ENCODE measurements at places on chromosomes 16 and 17.
A peak's percentile ranks its signal among the peaks of the same experiment; 100 is the strongest.

DNA sequence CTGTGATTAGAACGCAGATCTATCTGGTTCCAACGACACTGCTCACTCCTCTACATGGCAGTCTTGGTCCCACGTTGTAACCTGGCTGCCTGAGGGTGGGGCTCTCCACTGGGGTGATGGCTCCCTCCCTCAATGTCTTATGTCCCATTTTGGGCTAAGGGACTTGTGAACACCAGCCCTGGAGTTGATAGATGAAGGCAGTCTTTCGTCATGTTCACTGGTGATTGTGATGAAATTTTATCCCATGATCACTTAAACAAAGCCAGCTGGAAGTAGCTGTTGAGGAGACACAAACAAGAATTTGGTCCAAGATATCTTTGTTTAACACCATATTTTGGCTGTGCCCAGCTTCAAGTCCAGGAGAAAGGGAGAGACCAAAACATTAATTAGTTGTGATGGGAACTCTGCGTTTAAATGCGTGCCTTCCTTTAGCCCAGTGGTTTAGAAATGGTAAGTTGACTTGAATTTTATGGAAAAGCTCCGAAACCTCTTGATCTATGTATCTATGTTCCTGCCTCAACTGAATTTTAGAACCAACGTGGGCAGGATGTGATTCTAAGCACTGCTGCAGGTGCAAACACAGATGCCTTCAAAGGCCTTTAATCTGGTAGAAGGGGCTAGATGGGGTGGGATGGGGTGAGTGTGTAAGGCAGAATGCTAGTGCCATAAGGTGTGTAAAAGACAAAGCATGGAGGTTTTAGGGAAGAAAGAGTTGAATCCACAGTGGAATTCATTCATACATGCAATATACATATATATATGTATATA, 186.8 kb upstream of the IRX3 start:
- H3K36me3 ChIP-seq = no peaks in the 10 kb centered on the region
- no peak for DNase-seq
- no peak overlapping the region for H3K4me3 ChIP-seq
- no peaks in the 10 kb centered on the region for H3K27me3 ChIP-seq
- no peaks in the 10 kb centered on the region for H3K4me1 ChIP-seq
- H3K27ac ChIP-seq = no peak overlapping the region

DNA sequence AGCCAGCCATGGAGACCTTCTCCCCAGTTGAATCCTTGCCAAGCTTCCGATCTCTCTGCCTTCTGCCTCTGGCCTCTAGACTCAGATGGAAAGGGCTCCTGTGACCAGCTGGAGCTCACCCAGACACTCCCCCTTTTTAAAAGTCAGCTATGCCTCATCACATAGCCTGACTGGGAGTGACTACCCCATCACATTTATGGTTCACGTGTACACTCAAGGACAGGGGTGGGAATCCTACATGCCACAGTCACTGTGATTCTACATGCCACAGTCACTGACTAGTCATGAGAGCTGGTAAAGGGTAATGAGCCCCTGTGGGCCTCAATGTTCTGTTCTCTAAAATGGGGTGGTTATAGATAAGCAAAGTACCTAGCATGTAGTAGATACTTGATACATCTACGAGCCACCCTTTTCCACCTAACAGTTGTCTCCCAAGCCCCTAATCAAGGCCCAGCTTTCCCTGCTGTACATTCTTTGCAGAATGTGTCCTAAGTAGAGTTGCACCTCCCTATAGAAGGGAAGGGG, 85.1 kb downstream of the RGS9 start:
- no peak overlapping the region for H3K4me3 ChIP-seq
- H3K27ac ChIP-seq = no peak overlapping the region
- H3K36me3 ChIP-seq = no peaks in the 10 kb centered on the region
- DNase-seq = no peak
- no peaks in the 10 kb centered on the region for H3K4me1 ChIP-seq

DNA sequence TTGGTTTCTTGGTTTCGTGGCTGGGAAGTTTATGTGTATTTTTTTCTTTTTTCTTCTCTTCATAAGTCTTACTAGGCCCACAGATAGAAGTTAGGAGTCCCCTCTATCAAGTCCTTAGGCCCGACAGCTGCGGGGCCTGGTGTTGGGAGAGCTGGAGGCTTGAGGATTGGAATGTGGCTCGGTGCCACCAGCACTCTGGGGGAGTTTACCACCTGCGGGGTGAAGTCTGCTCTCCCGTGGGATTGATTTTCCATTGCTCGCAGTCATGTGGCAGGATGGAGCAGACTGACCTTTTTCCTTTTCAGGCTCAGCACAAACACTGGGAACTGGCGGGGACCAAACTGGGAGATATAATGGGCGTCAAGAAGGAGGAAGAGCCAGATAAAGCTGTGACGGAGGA, 7.5 kb downstream of the DHX38 start:
- DNase-seq = no peak
- no peak overlapping the region for H3K27ac ChIP-seq
- H3K27me3 ChIP-seq = no peaks in the 10 kb centered on the region
- no peaks in the 10 kb centered on the region for H3K4me1 ChIP-seq
- peaks cover 100% of the 10 kb centered on the region for H3K36me3 ChIP-seq
- no peak overlapping the region for H3K4me3 ChIP-seq

- H3K4me1 ChIP-seq = no peaks in the 10 kb centered on the region
- H3K27me3 ChIP-seq = peaks cover 32% of the 10 kb centered on the region
- no peak overlapping the region for H3K4me3 ChIP-seq
- no peak overlapping the region for H3K27ac ChIP-seq
Observed at GRCh38 chr17:4741544-4741943, 1.8 kb upstream of the CXCL16 start.

- H3K4me3 ChIP-seq = no peak overlapping the region
- H3K27ac ChIP-seq = no peak overlapping the region
- DNase-seq = no peak
- H3K36me3 ChIP-seq = peaks cover 6% of the 10 kb centered on the region
Observed at GRCh38 chr17:20097330-20097729, 88.2 kb downstream of the SPECC1 start.

GRCh38 chr17:29146369-29146972, 33.7 kb downstream of the MYO18A start:
- no peak overlapping the region for H3K4me3 ChIP-seq
- H3K4me1 ChIP-seq = peaks cover 24% of the 10 kb centered on the region
- DNase-seq = no peak
- no peak overlapping the region for H3K27ac ChIP-seq

- no peak overlapping the region for H3K4me3 ChIP-seq
- H3K36me3 ChIP-seq = no peaks in the 10 kb centered on the region
- H3K27me3 ChIP-seq = no peaks in the 10 kb centered on the region
- DNase-seq = no peak
- H3K27ac ChIP-seq = no peak overlapping the region
- no peaks in the 10 kb centered on the region for H3K4me1 ChIP-seq
Observed at GRCh38 chr16:74271872-74272271, 24.7 kb upstream of the PSMD7 start.

- no peak overlapping the region for H3K27ac ChIP-seq
- no peak overlapping the region for H3K4me3 ChIP-seq
- H3K4me1 ChIP-seq = no peaks in the 10 kb centered on the region
Observed at GRCh38 chr17:35188111-35188510, 6.1 kb downstream of the SLC35G3 start.

GRCh38 chr16:9297437-9298113, 206.1 kb downstream of the HAPSTR1 start:
- no peaks in the 10 kb centered on the region for H3K27me3 ChIP-seq
- DNase-seq = peak; percentile 72
- no peak overlapping the region for H3K4me3 ChIP-seq
- no peaks in the 10 kb centered on the region for H3K4me1 ChIP-seq
- no peaks in the 10 kb centered on the region for H3K36me3 ChIP-seq

DNA sequence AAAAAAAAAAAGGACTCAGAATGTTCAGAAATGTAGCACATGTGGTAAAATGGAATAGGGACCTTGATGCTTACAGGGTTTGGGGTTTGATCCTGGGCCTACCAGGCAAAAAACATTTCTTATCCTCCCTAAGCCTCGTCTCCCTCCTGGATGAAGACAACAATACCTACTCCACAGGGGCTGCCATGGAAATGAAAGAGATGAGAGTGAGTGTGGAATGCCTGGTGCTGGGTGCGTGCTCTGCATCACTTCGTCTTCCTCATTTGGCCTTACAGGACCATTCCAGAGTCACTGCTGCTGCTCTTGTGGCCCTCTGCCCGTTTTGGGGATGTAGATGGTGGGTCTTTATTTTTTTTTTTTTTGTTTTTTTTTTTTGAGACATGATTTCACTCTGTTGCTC, 692.9 kb upstream of the EEF2KMT start:
- no peaks in the 10 kb centered on the region for H3K4me1 ChIP-seq
- H3K4me3 ChIP-seq = no peak overlapping the region
- no peaks in the 10 kb centered on the region for H3K27me3 ChIP-seq
- no peak for DNase-seq

DNA sequence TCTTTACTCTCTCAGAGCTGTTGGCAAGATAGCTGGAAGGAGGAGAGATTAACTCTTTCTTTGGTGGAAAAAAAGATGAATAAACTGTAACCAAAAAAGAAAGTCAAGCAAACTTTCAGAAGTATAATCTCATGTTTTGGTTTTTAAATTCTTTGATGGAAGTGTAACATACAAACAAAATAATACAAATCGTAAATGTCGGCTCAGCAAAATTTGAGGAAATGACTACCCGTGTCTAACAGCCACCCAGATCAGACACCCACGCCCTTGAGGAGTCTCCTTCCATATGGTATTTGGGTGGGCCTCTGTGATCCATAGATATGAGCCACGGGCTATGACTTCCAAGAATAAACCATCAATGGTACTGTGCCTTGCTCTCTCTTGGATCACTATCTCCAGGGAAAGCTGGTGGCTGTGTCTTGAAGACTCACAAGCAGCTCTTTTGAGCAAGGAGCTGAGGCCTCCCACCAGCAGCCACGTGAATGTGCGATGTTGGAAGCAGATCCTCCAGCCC, 9.6 kb upstream of the CD300C start:
- peaks cover 8% of the 10 kb centered on the region for H3K27me3 ChIP-seq
- H3K4me1 ChIP-seq = no peaks in the 10 kb centered on the region
- no peaks in the 10 kb centered on the region for H3K36me3 ChIP-seq
- no peak overlapping the region for H3K4me3 ChIP-seq
